ENCODE measurements at places on chromosomes 13 and 19. TPM values are rescaled to one million over a fixed set of nuclear protein-coding genes. Genes with fewer than 3 reads are reported as not detected.
A peak's percentile ranks its signal among the peaks of the same experiment; 100 is the strongest.

DNA sequence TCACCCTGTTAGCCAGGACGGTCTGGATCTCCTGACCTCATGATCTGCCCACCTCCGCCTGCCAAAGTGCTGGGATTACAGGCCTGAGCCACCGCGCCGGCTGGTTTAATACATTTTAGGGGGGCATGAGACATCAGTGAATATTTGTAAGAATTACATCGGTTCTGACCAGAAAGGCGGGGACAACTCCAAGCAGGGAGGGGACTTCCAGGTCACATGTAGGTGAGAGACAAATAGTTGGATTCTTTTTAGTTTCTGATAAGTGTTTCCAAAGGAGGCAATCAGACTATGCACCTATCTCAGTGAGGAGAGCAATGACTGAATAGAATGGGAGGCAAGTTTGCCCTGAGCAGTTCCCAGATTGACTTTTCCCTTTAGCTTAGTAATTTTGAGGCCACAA lies 3.7 kb upstream of the ZNF552 start:
- no peak for DNase-seq

DNA sequence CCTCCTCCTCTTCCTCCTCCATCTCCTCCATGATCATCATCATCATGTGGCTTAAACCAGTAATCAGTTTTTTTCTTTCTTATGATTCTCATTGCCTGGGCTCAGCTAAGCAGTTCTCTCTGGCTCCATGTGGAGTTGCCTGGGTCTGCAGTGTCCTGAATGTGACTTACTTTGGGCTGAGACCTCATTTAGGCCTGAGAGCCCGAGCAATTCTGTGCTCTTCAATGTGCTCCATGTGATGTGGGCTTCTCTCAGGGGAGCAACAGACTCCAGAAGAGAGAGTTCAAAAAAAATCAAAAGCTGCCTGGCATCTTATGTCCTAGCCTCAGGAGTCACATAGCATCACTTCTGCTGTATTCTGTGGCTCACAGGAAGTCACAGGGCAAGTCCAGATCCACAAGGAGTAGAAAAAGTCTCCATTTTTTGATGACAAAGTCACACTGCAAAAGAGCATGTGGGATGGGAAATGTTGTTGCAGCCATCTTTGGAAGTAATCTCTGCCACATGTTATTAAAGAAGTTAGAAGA lies 128.7 kb downstream of the MAB21L1 start:
- no peak for DNase-seq

DNA sequence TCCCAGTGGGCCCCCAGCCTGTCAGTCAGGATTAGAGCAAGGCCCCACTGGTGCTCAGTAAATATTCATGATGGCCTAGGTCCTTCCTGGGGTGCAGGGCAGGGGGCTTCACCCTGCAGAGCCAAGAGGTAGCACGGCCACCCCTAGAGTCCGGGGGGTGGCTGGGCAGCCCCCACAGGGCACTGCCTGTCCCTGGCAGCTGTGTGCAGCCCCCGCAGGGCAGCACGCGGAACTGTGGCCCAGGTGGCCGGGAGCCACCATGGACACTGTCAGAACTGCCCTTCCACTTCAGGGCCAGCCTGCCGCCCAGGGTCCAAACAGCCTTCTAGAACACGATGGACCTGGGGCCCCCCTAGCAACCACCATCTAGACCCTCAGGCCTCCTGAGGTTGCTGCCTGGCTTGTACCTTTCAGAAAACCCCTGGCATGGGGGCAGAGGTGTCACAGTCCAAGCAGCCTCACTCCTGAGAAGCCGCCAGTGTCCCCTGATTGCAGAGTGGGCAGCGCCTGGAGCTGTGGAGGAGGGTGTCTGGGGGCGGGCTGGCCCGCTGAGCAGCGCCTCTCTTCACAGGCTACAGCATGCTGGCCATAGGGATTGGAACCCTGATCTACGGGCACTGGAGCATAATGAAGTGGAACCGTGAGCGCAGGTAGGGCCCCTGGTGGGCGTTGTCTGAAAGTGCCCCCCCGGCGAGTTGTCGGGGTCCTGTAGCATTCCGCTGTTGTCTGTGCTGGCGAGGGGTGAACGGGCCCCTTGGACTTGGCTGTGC lies 2.9 kb upstream of the YJEFN3 start:
- DNase-seq = no peak

GRCh38 chr13:104086759-104087158 lies 1020.5 kb upstream of the SLC10A2 start:
- peak; percentile 8 for DNase-seq

DNA sequence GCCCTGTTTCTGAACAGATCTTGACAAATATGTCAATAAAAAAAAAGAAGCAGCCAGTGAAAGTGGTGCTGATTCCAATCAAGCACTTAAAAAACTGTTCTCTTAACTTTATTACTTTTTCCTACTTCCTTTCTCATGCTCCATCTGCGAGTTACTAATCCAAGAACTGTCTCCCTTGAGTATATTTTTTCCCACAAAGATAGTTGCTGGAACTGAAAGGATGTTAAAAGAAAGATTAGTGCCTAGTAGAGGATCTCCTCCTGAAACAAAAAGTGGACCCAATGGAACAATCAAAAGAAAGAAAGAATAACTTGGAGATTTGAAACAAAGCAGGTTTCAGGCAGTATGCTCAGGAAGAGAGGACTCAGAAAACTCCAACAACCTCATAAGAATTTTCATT lies 1034.8 kb downstream of the PCDH17 start:
- no peak for DNase-seq

DNA sequence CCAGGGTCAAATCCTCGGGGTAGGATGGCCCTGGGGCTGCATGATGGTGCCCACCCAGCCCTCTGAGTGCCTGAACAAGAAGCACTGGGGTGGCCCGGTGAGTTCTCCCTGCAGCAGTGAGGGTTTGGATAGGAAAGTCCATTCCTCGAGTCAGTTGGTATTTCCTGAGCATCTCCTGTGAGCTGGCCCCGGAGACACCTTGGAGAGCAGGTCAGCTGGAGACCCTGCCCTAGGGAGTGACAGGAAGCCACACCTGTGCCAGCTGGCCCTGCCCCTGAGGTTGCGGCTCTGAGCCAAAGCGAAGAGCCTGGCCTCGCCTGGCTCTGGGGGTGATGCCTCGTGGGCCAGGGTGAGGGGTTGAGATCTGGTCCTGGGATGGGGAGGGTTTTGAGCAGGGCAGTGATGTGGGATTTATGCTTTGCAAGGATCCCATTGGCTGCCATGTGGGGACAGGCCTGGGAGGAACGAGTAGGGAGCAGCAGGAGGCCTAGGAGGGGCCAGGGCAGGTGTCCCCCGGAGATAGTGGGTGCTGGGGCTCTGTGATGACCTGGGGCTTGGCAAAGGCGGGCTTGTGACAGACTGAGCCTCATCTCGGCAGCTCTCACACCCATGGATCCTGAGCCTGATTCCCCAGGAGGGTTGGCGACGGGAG lies 16.0 kb downstream of the CRTC1 start:
- no peak for DNase-seq

DNA sequence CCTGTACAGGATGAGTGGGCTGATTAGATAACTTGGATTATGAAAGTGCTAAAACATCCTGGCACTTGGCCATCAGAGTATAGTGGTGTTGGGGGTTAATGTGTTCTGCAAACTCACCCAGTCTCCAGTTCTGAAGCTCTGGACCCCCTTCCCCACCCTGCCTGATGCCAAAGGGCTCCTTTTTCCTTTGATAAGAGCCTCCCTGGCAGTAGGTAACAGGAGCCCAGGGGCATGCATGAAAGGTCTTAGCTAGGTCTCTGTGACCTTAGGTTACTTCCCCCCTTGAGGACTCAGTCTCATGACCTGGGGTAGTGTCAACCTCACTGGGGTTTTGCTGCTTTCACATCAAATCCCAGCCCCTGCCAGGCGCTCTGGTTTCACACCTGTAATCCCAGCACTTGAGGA lies 2.5 kb downstream of the RPS28 start:
- DNase-seq = no peak

DNA sequence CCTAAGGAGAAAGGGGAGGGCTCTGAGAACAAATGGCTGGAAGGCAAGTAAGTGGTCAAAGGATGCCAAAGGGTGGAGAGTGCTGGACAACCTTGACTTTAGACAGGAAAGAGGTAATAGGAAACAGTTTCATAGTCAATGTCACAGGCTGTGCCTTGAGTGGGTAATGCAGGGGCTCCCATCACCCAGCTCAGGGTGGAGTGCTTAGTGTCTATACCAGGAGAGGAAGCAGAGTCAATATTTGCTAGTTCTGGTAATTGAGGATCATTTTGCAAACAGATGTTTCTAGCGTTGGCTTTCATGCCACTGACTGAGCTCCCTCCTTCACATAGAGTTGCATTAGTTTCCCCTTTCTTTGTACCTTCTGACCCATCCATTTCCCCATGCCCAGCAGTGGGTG lies 64.6 kb upstream of the KL start:
- DNase-seq = no peak

- no peak for DNase-seq
Measured at GRCh38 chr13:43864921-43865320, 14.6 kb downstream of the CCDC122 start.

GRCh38 chr19:31553112-31553845 lies 204.0 kb upstream of the TSHZ3 start:
- peak; percentile 38 for DNase-seq

DNA sequence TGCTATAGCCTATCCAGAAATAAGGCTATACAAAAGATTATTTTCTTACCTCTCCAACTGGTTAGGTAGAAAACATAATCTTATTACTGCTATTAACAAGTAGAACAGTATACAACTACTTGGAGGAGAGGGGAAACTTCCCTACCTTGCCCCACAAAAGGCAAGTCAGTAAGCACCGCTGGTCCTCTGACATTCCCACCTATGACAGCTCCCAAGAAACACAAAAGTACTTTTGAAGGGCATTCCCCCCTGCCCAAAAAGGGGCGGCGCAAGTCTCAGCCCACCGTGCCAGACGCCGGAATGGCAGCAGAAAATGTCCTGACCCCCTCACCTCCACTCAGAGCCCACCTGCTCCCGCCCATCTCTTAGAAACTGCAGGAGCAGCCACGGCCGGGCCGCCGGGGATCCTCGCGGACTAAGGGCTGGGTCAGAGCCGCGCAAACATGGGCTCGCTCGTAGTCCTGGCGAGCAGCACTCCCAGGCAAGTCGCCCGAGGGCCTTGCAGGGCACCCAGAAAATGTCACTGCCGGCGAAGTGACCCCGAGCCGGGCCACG lies 437 bp downstream of the SUCLA2 start:
- DNase-seq = no peak

GRCh38 chr13:49828453-49828852 lies 36.0 kb upstream of the KPNA3 start:
- peak; percentile 10 for DNase-seq

GRCh38 chr13:112450904-112451240 lies 74.7 kb downstream of the SPACA7 start:
- no peak for DNase-seq

GRCh38 chr19:16885166-16885565 lies 3.6 kb upstream of the F2RL3 start:
- no peak for DNase-seq

GRCh38 chr19:2461751-2462634 lies 5.2 kb upstream of the LMNB2 start:
- DNase-seq = peak; percentile 70

GRCh38 chr19:37987356-37988332 lies 80.6 kb downstream of the SIPA1L3 start:
- DNase-seq = no peak

- DNase-seq = no peak
Measured at GRCh38 chr13:99656844-99657381, 155.6 kb downstream of the TM9SF2 start.

CDX2 gene
- not detected for total RNA-seq

IGFL2 gene
- not detected for total RNA-seq

Measured in H4 (cell line).